ENCODE measurements at places on chromosomes 4 and X.

GRCh38 chr4:4704267-4704666, 155.2 kb upstream of the MSX1 start:
- no peak for DNase-seq

DNA sequence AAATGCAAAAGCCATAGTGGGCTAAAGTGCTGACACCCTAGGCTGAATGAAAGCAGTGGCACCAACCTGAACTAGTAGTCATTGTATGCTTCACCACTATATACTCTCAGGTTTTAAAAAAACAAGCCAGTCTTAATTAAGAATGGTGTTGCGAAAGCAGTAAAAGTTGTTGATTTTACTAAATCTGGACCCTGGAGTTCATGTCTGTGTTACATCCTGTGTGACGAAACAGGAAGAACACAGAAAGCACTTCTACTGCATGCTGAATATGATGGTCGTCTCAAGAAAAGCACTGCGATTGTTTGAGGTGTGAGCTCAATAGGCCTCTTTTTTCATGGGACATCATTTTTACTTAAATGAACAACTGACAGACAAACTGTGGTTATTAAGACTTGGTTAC, 24.2 kb upstream of the GDPD2 start:
- no peak for DNase-seq

DNA sequence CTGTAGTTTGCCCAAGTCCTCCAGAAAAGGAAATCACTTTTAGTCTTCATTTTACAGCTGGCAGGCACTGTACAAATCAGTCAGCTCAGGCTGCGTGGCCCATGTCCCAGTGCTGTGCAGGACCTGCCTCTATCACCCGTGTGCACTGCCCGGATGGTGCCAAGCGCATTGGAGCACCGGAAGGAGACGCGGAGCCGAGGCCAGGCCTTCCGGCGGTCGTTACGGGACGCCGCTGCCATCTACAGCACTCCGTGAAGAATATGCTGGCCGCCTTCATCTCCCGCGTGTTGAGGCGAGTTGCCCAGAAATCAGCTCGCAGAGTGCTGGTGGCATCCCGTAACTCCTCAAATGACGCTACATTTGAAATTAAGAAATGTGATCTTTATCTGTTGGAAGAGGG, at the start of gene PDHA2:
Gene PDHA2, plus strand, starts transcription at position 203 of the 400 bp plus-strand sequence. Its CDS starts 58 bp downstream, at position 261.
- DNase-seq, result no peak

DNA sequence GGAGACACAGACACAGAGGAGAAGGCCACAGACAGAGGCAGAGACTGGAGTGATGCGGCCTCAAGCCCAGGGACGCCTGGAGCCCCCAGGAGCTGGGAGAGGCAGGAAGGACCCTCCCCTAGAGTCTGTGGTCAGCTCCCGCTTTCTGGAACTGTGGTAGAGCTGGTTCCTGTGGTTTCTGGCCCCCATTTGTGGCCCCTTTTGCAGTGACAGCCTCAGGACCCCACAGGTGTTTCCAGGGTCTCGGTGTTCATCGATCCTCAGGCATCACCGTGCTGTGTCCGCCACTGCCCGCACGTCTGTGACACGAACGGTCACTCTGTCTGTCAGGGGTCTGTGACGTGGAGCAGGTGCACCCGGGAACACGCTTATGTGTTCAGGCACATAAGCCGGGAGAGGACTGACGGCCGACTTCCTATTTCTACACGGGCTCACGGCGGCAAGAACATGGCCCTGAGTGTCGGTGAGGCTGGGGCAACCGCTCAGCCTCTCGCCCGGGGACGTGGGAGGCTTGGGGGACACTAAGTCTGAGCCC, 7.9 kb downstream of the GTPBP6 start:
- DNase-seq, result no peak

DNA sequence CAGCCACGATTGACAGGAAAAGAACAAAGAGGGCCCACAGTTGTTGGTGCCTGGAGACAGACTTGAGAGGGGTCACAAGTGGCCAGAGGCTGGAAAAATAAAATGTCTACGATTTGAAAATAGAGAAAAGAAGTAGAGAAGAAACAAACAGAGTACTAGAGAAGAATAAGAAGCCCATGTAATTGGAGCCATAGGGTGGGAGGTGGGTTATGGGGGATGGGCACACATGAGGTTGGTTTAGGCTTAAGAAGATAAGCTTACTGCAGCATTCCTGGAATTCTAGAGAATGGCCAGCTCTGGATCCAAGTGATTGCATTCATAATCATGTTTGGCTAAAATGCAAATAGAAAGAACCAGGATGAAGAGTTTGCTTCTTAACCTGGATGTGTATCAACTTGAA, 210.7 kb downstream of the MAML3 start:
- DNase-seq, result no peak

- DNase-seq, result no peak
Measured at GRCh38 chr4:127416115-127416514, 216.6 kb upstream of the INTU start.

- DNase-seq, result no peak
Measured at GRCh38 chr4:165700855-165701254, 172.2 kb upstream of the TLL1 start.

DNA sequence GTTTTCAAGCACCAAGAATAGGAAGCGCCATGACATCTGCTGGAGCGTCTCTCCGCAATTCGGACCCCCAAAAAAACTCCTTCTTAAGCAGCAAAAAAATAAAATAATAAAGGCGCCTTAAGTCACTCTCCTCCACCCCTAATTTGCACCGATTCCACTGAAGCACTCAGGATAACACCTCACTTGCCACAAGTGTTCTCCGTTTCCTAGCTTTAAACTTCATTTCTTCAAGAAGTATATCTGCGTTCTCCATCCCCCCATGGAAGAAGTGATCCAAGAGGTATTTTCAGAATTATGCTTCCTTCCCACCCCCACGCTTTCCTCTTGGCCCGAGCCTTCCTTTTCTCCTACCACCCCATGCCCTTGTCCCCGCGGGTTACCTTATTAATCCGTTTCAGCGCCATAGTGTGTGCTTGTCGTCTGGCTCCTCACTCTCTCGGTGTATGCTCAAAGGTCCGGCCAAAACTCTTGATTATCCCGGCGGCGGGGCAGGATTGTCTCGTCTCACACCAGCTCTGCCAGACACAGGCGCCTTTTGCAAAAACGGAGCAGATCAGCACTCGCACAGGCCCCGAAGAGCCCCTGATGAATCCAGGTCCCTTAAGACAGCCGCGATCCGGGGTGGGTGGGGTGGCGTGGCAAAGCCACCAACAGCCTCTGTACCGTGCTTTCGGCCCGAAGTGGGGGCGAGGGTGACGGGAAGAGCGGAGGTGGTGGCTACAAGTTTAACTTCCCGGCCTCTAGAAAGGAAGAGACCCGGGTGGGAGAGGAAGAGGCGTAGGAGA, 1.1 kb downstream of the UBE2D3 start:
- DNase-seq, result no peak

- DNase-seq, result no peak
Measured at GRCh38 chr4:124940387-124940786, 227.9 kb upstream of the ANKRD50 start.

- peak; percentile 74 for DNase-seq
Measured at GRCh38 chr4:169270810-169271691, at the start of gene SH3RF1. Gene SH3RF1, minus strand, starts transcription at chr4:169270956. Its CDS starts 1,744 bp downstream, at chr4:169269212.

DNA sequence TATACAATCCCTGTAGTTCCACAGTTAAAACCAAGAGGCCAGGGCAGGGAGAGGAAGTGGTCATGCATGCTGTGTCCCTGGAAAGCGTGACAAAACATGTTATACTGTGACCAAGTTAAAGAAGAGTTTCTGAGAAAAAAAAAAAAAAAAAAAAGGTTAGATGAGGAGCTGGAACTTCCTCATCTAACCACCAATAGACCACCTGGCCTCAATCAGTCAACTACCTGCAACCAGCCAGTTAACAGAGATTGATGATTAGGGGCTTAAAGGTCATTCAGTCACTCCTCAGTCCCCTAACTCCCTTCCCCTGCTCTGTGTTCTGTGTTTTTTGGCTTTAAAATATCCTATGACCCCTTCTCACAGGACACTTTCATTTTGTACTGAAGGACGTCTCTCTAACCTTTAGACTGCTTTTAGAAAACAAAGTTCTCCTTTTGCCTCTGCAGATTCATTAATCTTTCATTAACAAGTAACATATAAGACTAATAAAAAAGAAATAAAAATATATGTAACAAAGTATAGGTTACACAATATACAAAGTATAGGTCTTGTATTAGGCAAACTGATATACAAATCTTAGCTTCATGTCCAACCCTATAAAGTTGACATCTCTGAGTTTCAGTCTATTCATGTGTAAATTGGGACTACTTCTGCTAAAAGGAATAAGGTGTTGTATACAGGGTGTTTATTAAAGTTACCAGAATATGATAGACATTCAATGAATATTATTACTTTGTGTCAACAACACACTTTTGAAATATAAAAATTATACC, 179.1 kb upstream of the NDST4 start:
- no peak for DNase-seq

GRCh38 chr4:151228189-151229119, 48.5 kb upstream of the PRSS48 start:
- no peak for DNase-seq

GRCh38 chr4:38347251-38347650, 316.7 kb upstream of the KLF3 start:
- no peak for DNase-seq

- no peak for DNase-seq
Measured at GRCh38 chr4:117455088-117455487, 369.7 kb upstream of the TRAM1L1 start.

- peak; percentile 52 for DNase-seq
Measured at GRCh38 chr4:86496094-86497080, 97.7 kb upstream of the PTPN13 start.

DNA sequence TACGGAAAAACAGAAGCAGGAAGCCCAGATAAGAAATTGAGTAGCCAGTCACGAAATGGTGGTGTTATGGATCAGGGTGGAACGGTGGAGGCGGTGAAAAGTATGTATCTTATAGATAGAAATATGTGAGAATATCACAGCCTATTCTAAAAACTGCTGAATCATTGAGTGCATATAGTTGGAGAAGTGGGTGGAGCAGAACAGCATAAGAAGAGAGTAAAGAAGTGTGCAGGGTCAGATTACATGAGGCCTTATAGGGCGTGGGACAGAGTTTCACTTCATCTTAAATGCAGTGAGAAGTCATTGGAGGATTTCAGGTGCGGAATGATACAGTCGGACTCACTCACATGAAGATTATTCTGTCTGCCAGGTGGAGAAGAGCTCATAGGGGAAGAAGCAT, 293.1 kb downstream of the TRIML1 start:
- no peak for DNase-seq

GRCh38 chrX:43970528-43970927, 2.7 kb downstream of the NDP start:
- DNase-seq, result no peak

DNA sequence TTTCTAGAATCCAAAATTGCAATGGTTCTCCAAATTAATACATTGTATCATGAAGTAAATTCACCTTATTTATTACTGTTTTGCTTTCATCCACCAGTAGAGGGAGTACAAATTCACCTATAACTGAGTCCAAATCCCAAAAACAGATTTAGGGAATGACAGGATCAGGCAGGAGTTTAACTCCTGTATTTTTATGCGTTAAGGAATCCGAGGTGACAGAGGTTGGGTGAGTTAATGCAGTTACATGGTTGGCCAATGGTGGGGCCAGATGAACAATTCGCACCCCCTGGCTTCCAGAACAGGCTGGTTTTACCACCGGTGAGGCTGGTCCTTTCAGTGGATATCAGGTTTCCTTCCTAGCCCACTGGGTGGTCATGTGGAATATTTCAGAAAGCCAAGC, 82.4 kb downstream of the MTNR1A start:
- peak; percentile 23 for DNase-seq

- DNase-seq, result no peak
Measured at GRCh38 chrX:69221239-69222102, 56.2 kb upstream of the PJA1 start.

DNA sequence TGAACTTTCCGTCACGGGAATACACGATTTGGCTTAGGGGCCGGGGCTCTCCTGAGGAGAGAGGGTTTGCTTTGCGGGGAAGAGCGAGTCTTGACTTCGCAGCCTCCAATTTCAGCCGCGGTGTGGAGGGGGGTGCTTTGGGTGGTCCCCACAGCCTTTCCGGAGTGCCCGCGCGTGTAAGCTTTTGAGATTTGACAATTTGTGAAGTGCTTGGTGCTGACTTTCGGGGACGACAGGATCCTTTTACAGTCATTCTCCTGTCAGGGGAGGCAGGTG, 355 bp downstream of the SCML1 start:
- DNase-seq, result peak; percentile 14

GRCh38 chrX:133415276-133416105, at the start of gene GPC4:
Gene GPC4, minus strand, starts transcription at chrX:133415489. Its CDS starts 524 bp downstream, at chrX:133414965.
- peak; percentile 48 for DNase-seq

DNA sequence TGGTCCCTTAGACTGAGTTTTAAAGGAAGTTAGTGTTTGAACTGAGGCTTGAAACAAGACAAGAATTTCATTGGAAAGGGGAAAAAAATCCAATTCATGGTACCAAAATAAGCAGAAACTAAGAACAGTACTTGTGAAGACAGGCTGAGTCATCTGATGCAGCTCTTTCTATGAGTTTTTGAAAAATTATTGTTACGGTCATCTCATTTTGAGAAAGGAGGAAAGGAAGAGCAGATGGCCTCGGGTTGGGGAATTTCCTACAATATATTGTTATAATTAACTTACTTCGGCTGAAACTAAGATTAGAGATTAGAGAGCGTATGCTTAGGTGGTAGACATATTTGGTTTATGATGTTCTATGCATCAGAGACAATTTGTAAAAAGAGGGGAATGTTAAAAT, 2164.8 kb upstream of the AGA start:
- DNase-seq, result no peak

- no peak for DNase-seq
Measured at GRCh38 chr4:144647590-144647989, 1.6 kb downstream of the HHIP start.

DNA sequence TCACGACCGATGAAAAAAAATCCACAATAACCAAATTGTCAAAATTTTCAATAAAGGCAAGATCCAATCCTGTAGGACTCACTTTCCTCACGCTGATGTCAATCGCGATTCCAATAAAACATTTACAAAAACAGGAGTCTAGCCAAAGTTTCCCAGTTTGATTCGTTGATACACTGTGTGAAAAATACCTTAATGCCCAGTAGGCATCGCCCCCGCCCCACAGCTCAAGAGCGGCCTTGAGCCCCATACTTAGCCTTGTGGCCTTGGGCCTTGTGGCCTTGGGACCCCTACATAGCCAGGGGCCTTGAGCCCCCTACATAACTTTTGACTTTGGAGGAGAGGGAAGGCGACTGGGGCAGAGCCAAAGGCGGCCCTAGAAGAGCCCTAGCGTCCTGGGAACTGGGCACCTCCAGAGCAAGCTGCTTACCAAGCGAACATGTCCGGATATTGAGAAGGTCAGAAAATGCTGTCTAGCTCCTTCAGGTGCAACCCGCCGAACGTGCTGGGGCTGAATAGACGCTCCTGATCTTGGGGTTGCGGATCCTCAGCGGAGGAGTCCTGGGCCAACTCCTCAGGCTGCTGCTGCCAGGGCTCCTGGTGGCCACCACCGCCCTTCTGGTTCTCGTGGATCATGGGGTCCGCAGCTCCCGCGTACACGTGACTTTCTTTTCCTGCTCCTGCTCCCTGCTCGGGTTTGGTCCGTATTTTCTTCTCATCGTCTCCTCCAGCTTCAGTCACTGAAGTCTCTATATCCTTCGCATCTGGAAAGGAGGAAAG, 62.9 kb downstream of the RHOXF2B start:
- DNase-seq, result no peak

GRCh38 chr4:157242871-157243270, 22.3 kb downstream of the GRIA2 start:
- DNase-seq, result no peak

- no peak for DNase-seq
Measured at GRCh38 chr4:5014007-5014682, 5.1 kb downstream of the CYTL1 start.

All from MM.1S (cell line).